ENCODE measurements at places on chromosomes 2 and 18. TPM values are rescaled to one million over a fixed set of nuclear protein-coding genes. Genes with fewer than 3 reads are reported as not detected.
A peak's percentile ranks its signal among the peaks of the same experiment; 100 is the strongest.

MGAT4A gene
- 31.6 TPM for polyA plus RNA-seq

MERTK gene
- 19.5 TPM for polyA plus RNA-seq

OSBPL6 gene
- polyA plus RNA-seq = 5.3 TPM

ZC3H8 gene
- 15.4 TPM for polyA plus RNA-seq

RAB6C gene
- 1.2 TPM for polyA plus RNA-seq

PMS1 gene
- 37.7 TPM for polyA plus RNA-seq

ERFE gene
- polyA plus RNA-seq = 6.0 TPM

ADD2 gene
- polyA plus RNA-seq = 5.6 TPM

GRCh38 chr2:69494126-69494525 lies 56.9 kb upstream of the NFU1 start:
- no peak for DNase-seq

GRCh38 chr2:105447476-105447875 lies 48.6 kb upstream of the FHL2 start:
- no peak for DNase-seq

GRCh38 chr18:37294951-37295350 lies 270.6 kb downstream of the CELF4 start:
- no peak for DNase-seq

DNA sequence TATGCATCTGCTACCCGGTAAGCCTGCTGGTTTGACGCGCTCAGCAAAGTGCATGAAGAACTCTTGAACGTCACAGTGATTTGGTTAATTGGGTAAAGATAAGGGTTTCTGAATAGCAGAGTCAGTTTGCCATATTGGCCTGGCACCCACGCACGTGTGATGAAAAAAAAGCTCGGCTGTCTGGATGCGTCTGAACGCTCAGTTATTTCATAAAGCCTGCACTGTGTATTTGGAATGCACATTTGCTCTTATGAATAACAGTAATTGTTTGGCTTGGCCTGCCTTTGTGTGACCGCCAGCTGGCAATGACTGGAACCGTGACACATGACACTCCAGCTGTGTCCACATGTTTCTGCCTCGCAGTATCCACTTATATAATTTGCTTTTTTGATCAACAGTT lies 129.2 kb upstream of the MEIS1 start:
- peak; percentile 59 for DNase-seq

GRCh38 chr2:88087763-88088162 lies 20.1 kb downstream of the SMYD1 start:
- DNase-seq = no peak

DNA sequence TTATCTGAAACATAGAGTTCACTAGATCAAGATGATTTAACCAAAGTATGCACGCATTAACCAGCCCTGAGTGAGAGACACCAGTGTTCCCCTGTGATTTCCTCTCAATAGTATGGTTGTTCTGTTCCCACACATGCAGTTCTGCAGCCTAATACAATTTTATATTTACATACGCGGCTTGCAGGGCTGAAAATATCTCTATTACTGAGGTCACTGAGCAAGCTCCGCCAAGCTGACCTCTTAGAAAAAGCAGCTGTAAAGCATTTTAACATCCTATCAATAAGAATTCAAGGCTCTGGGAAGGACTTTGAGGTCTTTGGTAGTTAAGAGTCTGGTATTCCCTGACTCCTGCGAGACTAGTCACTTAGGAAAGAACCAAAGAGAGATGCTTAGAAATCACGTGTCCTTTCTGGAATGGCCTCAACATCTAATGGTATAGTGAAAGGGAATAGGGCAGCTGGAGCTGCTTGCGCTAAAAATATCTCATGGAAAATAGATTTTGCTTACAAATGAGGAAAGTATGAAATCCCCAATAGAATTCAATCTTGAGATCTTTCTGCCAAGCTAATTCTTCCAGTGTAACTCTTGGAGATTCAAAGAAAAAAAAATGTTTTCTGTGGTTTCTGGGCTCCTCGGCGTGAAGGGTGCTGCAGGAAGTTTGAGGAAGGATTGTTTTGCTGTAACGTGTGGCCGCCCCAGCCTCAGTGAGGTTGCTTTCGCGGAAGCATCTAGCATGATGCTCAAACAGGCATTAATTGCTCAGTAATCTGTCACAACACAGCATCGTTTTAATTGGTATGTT lies 59.2 kb downstream of the DOCK10 start:
- no peak for DNase-seq

- DNase-seq = no peak
Observed at GRCh38 chr2:107742460-107743027, 84.1 kb upstream of the RGPD4 start.

GRCh38 chr18:57397440-57398132 lies 37.6 kb upstream of the ONECUT2 start:
- DNase-seq = no peak

DNA sequence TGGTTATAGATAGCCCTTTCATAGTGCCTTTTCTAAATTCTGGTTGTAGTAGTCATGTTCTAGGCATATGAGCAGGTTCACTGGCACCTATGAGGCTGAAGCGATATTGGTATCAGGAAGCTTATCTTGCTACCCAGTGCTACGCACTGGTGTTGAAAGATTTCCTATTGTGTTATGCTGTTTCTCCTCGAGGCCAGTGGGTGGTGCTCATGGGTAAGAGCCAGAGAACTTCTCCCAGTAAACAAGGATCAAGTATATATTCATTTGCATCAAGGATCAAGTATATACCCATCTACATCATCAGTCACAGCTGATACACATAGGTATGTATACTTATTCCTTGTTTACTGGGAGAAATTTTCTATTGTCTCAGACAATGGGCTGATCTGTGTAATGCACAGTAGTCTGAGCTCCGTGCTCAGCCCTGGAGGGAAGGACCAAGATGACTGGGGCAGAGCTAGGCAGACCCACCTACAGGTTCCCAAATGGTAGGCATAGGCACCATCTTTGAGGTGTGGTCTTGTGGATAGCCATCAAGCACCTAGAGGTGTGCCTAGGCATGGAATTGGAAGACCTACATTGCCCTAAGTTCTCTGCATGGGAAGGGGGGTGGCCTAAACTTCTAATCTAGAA lies 101.2 kb upstream of the GALNT13 start:
- DNase-seq = no peak

- no peak for DNase-seq
Observed at GRCh38 chr2:224922142-224922727, 120.0 kb downstream of the DOCK10 start.

DNA sequence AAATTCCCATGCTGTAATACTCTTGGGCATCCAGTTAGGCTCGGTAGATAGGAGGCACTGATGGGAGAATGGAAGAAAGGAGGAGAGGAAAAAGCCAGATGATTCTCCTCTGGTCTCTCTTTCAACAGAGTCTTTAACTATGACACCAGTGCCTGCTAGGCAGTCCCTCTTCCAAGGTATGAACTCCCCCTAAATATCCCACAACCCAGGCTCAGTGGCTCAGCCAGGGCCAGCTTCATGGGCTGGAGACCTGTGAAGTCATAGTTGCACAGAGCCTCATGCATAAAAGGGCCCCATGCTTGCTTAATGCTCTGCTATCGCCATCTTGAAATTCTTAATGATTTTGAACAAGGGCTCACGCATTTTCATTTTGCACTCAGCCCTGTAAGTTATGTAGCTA lies 869.2 kb upstream of the GCFC2 start:
- no peak for DNase-seq

- DNase-seq = peak; percentile 58
Observed at GRCh38 chr2:25257032-25257552, 84.6 kb downstream of the DNMT3A start.

GRCh38 chr2:213627054-213627710 lies 342.9 kb downstream of the SPAG16 start:
- no peak for DNase-seq

- no peak for DNase-seq
Observed at GRCh38 chr18:44673256-44673880, 7.3 kb upstream of the SETBP1 start.

DNA sequence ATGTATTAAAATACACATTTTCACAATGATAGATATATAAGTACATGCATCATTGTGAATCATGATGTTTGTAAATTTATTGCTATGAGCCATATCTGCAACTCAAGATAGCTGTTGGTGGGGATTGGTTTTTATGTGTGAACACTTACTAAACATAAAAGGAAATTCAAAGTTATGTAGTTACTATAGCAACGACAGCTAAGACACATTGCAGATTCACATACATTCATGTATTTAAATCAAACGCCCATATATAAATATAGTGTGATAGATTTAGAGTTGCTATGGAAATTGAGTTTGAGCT lies 65.6 kb downstream of the MAPRE2 start:
- DNase-seq = no peak

DNA sequence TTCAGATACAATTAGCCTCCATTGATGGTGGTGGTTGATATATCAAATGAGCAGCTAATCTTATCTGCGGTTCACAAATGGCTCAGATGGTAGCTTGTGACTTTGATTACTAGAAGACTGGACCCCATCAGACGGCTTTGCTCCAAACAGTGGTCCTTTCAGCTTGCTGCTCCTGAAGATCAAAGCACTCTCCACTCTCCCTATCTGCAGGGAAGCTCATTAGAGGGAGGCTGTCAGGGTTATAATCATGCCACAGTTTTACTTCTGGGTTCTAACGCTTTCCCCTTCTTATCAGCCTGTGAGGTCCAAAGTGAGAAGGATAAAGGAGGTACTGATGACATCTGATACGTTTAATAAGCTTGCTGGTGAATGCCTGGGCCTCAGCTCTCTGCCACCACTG lies 247.1 kb upstream of the NT5C1B start:
- no peak for DNase-seq

- peak; percentile 72 for DNase-seq
Observed at GRCh38 chr2:188291617-188292347, at the start of gene GULP1. Gene GULP1 (plus strand): TSS chr2:188291874. CDS start chr2:188477703, 185,829 bp downstream.

GRCh38 chr2:229154381-229154780 lies 116.7 kb downstream of the PID1 start:
- no peak for DNase-seq

- no peak for DNase-seq
Observed at GRCh38 chr2:61786876-61787275, 67.0 kb downstream of the FAM161A start.

GRCh38 chr18:9753846-9754245 lies 45.7 kb downstream of the RAB31 start:
- DNase-seq = no peak
